ENCODE measurements at places on chromosomes 4 and X.

DNA sequence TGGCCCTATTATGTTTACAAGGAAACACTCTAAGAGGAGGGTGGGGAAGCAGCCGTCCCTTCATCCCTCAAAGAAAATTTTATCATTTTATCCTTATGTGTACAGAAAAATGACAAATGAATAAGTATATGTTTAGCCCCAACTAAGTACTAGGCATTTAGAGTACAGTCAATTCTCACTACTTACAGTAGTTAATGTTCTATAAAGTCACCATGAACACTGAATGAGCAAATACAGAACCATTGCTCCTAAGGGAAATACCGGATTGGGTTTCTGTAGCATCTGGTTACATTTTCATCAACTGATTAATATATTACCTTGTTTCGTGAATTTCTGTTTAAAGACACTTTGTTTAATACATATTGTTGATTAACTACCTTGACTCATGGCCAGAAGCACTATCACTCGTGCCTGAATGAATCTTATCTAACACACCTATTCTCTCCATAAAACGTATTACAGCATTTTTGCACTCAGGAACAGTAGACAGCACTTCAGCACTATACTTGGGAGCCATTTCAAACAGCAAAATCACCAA lies 109.3 kb downstream of the ASB9 start:
- no peaks in the 10 kb centered on the region for H3K4me1 ChIP-seq
- H3K27ac ChIP-seq: no peak overlapping the region
- no peak for DNase-seq

DNA sequence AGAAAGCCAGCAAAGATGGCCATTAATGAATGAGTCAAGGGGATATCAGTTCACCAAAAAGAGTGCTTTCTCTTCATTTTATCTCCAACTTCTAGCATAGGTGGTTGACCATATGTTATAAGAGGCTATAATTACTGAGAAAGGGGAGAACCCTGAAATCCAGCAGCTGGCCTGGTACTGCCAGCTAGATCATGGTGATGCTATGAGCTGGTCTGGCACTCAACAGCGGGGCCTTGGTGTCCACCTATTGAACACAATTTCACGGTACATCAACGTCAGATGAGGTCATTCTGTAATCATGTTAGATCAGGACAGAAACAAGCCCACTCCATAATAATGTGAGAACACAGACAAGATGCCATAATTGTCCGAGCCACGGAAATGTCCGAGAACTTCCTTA lies 1644.8 kb upstream of the PCDH7 start:
- no peaks in the 10 kb centered on the region for H3K36me3 ChIP-seq
- DNase-seq: no peak
- no peaks in the 10 kb centered on the region for H3K27me3 ChIP-seq
- H3K27ac ChIP-seq: no peak overlapping the region

GRCh38 chr4:150126864-150127203 lies 48.6 kb downstream of the DCLK2 start:
- no peaks in the 10 kb centered on the region for H3K36me3 ChIP-seq
- DNase-seq: no peak
- no peaks in the 10 kb centered on the region for H3K27me3 ChIP-seq
- no peak overlapping the region for H3K4me3 ChIP-seq

DNA sequence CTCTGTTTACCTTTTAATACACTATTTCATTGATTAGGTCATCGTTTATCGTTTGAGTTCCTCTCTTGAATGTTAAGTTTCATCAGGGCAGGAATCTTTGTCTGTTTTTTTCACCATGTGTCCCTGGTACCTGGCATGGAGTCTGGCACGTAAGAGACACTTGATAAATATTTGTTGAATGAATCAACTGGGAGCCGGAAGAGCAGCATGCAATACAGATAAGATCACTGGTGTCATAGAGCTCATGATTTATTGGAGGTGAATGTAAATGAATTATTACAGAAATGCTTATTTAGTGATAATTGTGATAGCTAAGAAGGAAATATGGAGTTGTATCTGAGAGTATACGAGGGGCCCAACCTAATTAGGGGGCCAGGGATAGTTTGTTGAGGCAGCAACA lies 62.8 kb downstream of the UCHL1 start:
- H3K27ac ChIP-seq: no peak overlapping the region
- no peaks in the 10 kb centered on the region for H3K36me3 ChIP-seq
- DNase-seq: no peak
- peaks cover 4% of the 10 kb centered on the region for H3K27me3 ChIP-seq

GRCh38 chr4:1515763-1516162 lies 109.5 kb upstream of the NKX1-1 start:
- H3K4me3 ChIP-seq: no peak overlapping the region
- H3K36me3 ChIP-seq: no peaks in the 10 kb centered on the region
- no peaks in the 10 kb centered on the region for H3K4me1 ChIP-seq

- no peak overlapping the region for H3K27ac ChIP-seq
- H3K4me3 ChIP-seq: no peak overlapping the region
- no peaks in the 10 kb centered on the region for H3K4me1 ChIP-seq
- no peaks in the 10 kb centered on the region for H3K27me3 ChIP-seq
Measured at GRCh38 chr4:2094545-2094944, 35.4 kb downstream of the NAT8L start.

DNA sequence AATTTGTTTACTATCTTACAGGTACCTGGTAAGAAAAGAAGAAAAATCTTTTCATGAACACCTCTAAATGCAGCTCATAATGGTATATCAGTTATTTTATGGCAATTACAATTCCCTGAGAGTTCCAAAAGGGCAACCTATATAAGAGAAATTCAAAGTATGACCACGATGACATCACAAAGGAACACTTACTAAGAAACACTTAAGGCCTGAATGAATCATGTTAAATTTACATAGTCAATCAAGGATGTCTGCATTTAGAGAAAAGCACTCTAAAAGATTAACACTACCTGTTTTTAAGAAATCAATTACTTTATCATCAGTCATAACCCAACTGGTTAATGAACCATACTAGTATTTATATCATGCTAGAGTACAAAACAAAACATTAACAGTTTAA lies 63.9 kb downstream of the LCORL start:
- no peak overlapping the region for H3K27ac ChIP-seq
- H3K36me3 ChIP-seq: peaks cover 4% of the 10 kb centered on the region
- no peak for DNase-seq
- H3K4me1 ChIP-seq: no peaks in the 10 kb centered on the region
- H3K27me3 ChIP-seq: no peaks in the 10 kb centered on the region

GRCh38 chr4:137471461-137471860 lies 60.8 kb downstream of the PCDH18 start:
- DNase-seq: no peak
- no peaks in the 10 kb centered on the region for H3K36me3 ChIP-seq
- no peaks in the 10 kb centered on the region for H3K27me3 ChIP-seq
- no peak overlapping the region for H3K27ac ChIP-seq
- peaks cover 6% of the 10 kb centered on the region for H3K4me1 ChIP-seq

DNA sequence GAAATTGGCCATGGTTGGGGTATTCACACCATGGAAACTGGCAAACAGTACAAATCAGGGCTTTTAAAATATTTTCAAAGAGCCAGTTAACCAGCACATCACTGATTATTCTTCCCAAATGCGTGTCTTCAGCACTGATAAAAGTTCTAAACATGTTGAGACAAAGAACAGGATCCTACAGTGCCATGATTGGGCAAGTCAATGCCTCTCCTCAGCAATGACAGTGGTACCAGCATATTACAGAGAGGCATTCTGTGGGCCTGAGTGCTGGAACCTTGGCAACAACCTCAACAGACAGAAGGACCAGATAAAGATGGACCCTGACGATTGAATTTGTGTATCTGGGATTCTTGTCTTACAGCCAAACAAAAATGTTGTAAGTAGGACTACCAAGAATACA lies 108.9 kb downstream of the EFHC2 start:
- no peak overlapping the region for H3K27ac ChIP-seq
- no peaks in the 10 kb centered on the region for H3K4me1 ChIP-seq
- H3K4me3 ChIP-seq: no peak overlapping the region
- DNase-seq: no peak
- H3K36me3 ChIP-seq: no peaks in the 10 kb centered on the region
- H3K27me3 ChIP-seq: no peaks in the 10 kb centered on the region

- no peak overlapping the region for H3K27ac ChIP-seq
- no peaks in the 10 kb centered on the region for H3K4me1 ChIP-seq
- H3K4me3 ChIP-seq: no peak overlapping the region
- no peaks in the 10 kb centered on the region for H3K36me3 ChIP-seq
- DNase-seq: no peak
Measured at GRCh38 chr4:82519776-82520175, 42.0 kb downstream of the TMEM150C start.

DNA sequence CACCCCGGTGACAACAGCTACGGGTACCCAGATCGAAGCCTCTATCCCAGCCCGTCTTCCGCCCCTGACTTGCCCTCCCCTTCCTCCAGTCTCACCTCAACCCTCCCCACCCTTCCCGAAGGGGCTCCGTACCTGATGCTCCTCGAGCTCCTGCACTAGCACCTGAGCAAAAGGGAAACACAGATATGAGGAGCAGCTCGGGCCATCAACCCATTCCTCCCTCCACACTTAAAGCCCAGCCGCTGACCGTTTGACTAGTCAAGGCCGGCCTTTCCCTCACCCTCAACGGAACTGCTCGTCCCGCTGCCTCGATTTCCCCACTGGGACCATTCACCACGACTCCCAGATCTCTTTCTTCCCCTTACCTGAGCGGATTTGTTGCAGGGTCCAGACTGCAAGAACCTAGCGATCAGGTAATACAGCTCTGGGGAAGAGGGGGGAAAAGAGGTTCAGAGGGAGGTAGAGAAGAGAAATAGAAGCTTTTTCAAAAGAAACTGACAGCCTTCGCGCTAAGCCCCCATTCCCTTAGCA lies 731 bp downstream of the BRWD3 start:
- no peaks in the 10 kb centered on the region for H3K36me3 ChIP-seq
- H3K4me3 ChIP-seq: peak overlapping the region; percentile 68
- H3K4me1 ChIP-seq: no peaks in the 10 kb centered on the region
- peak overlapping the region; percentile 75 for H3K27ac ChIP-seq
- H3K27me3 ChIP-seq: no peaks in the 10 kb centered on the region

GRCh38 chr4:2767705-2768074 lies 11.6 kb upstream of the TNIP2 start:
- no peak for DNase-seq
- no peaks in the 10 kb centered on the region for H3K27me3 ChIP-seq
- no peaks in the 10 kb centered on the region for H3K36me3 ChIP-seq

DNA sequence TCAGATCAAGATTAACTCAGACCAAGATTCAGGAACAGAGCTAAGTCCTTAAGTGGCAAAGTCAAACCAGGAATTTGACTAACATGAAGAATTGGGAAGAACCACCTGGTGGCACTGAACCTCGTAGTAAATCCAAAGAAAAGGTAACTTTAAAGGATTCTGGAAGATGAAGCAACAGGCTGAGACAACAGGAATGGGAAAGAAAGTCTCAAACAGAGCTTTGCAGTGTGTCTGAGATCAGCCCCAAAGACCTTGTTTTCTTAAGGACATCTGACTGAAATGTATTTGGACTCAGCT lies 126.1 kb downstream of the ASB9 start:
- no peaks in the 10 kb centered on the region for H3K36me3 ChIP-seq
- no peaks in the 10 kb centered on the region for H3K4me1 ChIP-seq
- H3K4me3 ChIP-seq: no peak overlapping the region
- H3K27ac ChIP-seq: no peak overlapping the region
- no peak for DNase-seq

- H3K27me3 ChIP-seq: no peaks in the 10 kb centered on the region
- no peak overlapping the region for H3K27ac ChIP-seq
- H3K36me3 ChIP-seq: no peaks in the 10 kb centered on the region
- no peak for DNase-seq
- H3K4me1 ChIP-seq: peaks cover 15% of the 10 kb centered on the region
Measured at GRCh38 chr4:17060230-17060629, 161.8 kb upstream of the LDB2 start.

DNA sequence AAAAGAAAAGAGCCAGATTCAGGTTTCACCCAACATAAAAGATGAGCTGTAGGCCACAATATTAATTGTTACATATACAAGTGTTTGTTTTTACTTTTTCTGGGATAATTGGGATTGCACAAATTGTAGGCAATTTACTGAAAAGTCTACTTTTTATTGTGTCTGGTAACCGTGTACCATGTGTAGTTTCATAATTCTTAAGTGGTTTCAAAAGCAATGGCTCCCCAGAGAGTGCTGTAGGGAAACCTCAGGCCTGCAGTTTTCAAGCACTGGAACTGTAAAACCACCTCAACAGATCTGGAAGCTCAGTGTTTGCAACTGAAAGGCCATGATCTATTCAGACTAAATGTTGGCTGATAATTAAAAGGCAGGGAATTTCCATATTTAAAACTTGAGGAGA lies 53.9 kb upstream of the MMAA start:
- no peak overlapping the region for H3K4me3 ChIP-seq
- DNase-seq: no peak
- H3K27me3 ChIP-seq: no peaks in the 10 kb centered on the region
- no peaks in the 10 kb centered on the region for H3K4me1 ChIP-seq
- H3K27ac ChIP-seq: no peak overlapping the region

- no peaks in the 10 kb centered on the region for H3K27me3 ChIP-seq
- no peaks in the 10 kb centered on the region for H3K4me1 ChIP-seq
- peak overlapping the region; percentile 41 for H3K4me3 ChIP-seq
- DNase-seq: peak; percentile 68
Measured at GRCh38 chrX:102659790-102660757, 8.8 kb downstream of the GPRASP1 start.

DNA sequence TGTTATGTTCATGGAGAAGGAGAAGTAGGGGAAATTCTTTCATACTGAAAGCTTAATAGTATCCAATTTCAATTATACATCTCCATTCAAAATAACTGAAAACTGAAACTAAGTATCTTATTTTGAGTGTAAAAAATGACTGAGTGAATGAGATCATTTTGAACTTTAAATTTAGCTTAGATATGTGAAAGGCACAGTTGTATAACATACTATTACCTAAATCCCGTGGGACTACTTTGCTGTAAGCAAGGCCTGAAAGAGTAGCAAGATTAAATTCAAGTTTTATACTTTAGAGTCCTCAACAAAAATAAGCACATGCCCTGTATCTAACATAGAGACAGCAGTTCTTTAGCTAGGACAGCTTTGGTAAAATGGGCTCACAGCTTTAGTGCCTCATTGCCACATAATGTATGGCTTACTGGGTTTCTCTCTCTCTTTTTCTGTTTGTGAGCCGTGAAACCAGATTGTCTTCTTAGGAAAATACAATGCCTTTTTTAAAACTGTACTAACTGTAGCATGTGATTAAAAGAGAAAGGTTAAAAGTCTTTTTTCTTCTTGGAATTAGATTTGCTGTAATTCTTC lies 43.2 kb downstream of the GSTCD start:
- H3K27ac ChIP-seq: no peak overlapping the region
- H3K36me3 ChIP-seq: no peaks in the 10 kb centered on the region
- no peak overlapping the region for H3K4me3 ChIP-seq
- H3K27me3 ChIP-seq: no peaks in the 10 kb centered on the region
- DNase-seq: no peak

DNA sequence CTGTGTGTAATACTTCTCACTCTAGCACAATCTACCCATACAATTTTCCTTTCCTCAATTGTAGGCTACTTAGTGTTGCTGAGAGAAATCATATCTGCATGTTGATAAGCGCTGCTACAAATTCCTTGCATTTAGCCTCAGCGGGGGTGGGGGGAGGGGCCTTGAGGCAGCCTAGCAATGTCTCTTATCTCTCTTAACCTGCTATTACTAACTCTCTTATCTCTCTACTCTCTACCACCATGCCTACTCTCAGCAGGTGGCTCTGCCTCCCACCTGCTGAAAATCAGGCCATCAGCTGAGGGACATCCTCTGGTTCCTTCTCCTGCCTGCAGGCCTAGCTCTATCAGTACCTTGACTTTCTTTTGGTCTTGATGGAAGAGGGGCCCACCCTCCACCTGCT lies 98.9 kb downstream of the GPR82 start:
- no peaks in the 10 kb centered on the region for H3K36me3 ChIP-seq
- no peaks in the 10 kb centered on the region for H3K27me3 ChIP-seq
- no peak for DNase-seq
- H3K27ac ChIP-seq: no peak overlapping the region
- no peak overlapping the region for H3K4me3 ChIP-seq
- H3K4me1 ChIP-seq: no peaks in the 10 kb centered on the region

Data from A673 (cell line).